SIG-M5 (cell line): ENCODE measurements at places on chromosomes 5 and 9.

DNA sequence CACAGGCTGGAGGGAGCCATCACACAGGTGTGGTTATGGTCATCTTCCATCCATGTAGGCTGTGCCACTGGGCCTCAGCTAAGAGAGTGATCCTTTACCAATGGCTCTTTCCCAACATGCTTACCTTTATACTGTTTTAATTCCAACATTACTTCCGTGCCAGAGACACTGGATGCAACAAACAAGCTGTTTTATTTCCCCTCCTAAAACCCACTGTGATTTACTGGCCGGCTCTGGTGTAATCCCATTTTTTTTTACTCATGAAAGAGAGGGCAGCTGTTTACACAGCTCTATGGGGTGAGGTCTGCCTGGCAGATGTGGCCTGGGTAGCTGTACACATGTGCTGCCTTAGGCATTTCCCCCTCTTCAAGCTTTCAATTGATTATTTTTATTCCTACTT, 58.5 kb downstream of the MACROH2A1 start:
- DNase-seq = no peak

DNA sequence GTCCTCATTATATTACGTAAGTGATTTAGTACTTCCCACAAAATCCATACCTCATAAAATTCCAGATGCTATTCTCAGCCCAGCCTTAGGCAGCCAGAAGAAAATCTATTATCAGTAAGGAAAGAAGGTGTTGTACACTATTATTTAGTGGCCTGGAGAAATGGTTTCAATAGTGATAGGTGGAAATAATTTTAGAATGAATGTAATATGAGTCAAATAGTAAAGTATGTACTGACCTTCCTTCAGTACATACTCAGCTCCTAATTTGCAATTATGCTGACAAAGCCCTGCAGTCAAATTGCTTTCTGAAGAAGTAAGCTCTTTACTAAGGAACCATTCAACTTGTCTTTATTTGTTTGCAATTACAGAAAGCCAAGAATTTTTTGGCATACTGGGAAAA, 409.2 kb downstream of the HTR1A start:
- no peak for DNase-seq

DNA sequence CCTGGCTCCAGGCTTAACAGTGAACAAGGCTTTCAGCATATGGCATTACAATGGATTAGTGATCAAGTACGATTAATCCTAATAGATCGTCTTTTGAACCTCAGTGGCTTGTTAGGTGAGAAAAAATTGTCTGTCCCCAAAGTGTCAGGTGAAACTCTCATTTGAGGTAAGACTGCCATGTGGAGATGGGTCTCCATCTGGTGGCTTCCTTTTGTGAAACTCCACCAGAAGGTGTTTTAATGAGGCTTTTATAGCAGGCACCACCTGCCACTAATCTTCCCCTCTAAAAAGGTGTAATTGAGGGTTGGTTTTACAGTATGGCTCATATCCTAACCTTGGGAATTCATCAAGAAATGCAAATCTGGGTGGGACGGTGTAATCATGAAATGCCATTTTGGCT, 471.1 kb upstream of the MPDZ start:
- no peak for DNase-seq

- DNase-seq = no peak
Measured at GRCh38 chr9:79362100-79363081, 209.4 kb upstream of the TLE4 start.

DNA sequence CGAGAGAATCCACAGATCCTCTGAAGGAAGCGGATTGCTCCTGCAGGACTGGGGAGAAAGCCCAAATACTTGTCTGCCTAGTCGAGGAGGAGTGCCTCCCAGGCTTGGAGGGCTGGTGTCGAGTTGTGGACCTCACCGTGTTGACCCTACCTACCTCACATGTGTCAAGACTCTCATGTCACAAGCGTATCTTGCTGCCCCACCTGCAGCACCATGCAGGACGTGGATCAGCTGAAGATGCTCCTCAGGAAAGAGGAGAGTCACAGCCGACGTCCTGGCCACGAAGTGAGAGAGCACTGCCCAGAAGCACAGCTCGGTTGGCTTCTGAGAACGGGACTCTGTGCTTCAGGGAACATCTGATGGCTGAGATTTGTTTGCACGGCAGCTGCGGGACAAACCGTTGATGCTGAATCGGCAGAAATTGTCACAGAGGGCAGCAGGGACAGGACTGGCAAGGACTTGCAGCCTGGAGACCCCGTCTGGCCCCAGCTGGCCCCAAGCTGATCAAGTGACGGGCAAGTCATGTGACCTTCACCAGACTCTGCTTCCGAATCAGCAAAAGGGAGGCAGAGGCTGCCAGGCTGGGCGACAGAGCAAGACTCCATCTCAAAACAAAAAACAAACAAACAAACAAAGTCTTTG, 119.1 kb upstream of the ITGA1 start:
- no peak for DNase-seq

- no peak for DNase-seq
Measured at GRCh38 chr5:155471027-155471426, 457.5 kb downstream of the KIF4B start.

DNA sequence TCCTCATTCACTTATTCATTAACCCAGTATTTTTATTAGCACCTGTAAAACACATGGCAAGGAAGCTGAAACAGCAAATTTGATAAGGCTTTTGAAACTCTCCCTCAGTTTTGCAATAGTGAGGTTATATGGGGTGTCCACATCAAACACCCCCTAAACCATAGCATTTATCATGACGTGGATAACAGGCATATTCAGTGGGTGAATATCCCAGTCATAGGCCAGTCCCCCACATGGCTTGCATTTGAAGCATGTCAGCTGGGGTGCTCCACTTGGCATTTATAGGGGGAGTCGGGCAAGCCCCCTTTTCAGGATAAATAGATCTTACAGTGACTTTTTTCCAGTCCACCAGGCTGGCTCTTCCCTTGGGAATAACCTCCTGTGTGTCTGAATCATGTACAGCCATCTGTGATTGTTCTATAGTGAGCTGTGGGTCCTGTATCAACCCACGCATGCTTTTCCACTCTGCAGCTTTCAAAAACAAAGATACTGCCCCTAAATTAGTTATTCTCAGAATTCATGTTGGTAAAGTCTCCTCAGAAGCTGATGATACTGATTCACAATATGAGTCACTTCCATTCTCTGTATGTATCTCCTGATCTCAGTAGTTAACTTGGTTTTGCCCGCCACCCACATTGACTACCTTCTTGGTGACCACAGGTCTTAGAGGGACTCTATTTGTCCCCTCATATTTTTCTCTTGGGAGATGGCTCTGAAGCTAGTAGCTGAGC, 84.4 kb upstream of the SPIN1 start:
- DNase-seq = no peak

- DNase-seq = no peak
Measured at GRCh38 chr5:1919209-1919566, 36.5 kb upstream of the IRX4 start.

DNA sequence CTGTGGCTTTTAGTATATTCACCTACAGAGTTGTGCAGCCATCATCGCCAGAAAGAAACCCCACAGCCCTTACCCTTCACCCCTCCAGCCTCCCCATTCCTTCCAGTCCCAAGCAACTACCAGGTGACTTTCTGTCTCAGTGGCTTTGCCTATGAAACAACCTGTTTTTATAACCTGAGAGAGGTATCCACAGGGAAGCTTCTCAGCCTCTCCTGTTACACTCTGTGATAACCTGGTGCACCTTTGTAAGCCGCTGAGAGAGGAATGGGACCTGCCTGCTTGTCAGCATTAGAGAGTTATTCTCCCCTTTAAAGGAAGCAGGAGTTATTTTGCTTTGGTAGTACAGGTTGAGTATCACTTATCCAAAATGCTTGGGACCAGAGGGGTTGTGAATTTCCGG, 93.6 kb downstream of the TRIO start:
- DNase-seq = no peak

GRCh38 chr9:131252120-131252519, 24.2 kb downstream of the FAM78A start:
- no peak for DNase-seq

DNA sequence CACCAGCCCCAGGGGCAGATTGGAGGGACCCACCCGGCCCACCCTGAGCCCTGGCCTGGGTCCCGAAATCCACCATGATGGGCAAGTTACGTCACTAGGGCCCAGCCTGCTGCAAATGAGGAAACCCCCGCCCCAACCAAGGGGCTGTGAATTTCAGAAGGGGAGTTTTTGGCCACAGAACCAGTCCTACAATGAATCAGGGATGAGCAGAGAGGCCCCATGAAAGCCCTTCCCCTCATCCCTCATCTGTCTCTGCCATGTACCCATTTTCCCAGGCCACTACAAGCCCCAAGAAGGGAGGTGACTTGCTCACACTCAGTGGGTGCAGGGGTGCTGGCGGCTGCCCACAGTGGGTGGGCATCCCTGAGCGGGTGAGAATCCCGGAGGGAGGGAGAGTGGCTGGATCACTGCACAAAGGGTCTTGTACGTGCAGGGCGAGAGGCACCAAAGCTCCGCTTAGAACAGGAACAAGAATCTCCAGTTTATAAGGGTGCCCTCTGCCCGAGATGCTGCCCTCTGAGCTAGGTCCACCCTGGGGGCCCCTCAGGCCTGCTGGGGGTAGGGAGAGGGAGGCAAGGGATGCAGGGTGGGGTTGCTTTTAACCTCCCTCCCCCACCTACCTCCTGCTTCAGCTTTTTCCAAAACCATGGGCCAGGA, 10.4 kb upstream of the TCF7 start:
- no peak for DNase-seq

- DNase-seq = no peak
Measured at GRCh38 chr9:75121914-75122558, 33.7 kb downstream of the OSTF1 start.

DNA sequence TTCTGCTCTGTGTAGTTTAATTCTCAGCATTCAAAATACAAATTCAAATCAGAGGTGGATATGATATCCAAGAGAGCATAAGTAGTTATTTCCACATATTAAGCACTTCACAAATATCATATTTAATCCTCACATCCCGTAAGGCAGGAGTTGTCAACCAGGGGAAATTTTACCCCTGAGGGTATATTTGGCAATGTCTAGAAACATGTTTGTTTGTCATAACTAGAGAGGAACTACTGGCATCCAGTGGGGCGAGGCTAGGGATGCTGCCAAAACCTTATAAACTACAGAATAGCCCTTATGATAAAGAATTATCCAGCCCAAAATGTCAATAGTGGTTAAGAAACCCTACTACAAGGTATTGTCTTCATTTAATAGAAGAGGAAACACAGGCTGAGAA, 619.4 kb downstream of the SLCO4C1 start:
- DNase-seq = no peak

DNA sequence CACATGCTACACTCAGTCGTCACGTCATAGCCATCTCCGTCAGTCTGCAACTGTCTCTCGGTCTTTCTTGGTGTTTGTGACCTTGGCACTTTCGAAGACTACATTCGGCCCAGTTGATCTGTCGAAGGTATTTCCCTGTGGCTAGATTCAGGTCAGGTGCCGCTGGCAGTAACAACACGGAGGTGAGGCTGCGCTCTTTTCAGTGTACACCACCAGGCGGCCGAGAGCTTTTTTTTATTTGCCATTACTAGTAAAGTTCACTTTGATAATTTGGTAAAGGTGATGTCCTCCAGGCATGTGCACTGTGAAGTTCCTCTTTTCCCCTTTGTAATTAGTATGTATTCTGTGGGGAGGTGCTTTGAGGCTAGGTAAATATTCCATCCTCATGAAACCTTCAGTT, 49.7 kb downstream of the RNF130 start:
- DNase-seq = no peak

- no peak for DNase-seq
Measured at GRCh38 chr5:134887593-134888159, 13.5 kb downstream of the TXNDC15 start.

- DNase-seq = no peak
Measured at GRCh38 chr5:43371821-43372220, 40.4 kb downstream of the CCL28 start.

DNA sequence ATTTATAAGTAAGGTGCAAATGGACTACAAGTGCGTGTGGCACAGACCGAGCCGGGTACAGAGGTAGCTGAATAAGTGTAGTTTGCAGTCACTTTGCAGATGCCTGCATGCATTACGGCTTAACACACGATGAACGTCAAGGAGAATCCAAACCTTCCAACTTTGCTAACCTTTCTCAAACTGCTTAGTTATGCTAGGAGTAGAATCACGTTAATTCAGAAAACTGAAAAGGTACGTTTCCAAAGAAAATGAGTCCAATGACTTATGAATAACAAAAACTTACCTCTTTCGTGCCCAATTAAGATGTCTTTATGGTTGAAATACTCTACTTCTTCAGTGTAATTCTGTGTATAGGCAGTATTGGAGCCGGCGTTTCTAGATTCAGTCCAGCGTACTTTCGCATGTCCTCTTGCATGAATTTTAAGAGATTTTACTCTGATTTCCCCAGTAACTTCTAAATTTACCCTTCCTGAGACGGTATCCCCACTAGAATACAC, 539 bp downstream of the ARRDC3 start:
- no peak for DNase-seq

GRCh38 chr5:88214655-88215054, 54.0 kb downstream of the TMEM161B start:
- DNase-seq = no peak

DNA sequence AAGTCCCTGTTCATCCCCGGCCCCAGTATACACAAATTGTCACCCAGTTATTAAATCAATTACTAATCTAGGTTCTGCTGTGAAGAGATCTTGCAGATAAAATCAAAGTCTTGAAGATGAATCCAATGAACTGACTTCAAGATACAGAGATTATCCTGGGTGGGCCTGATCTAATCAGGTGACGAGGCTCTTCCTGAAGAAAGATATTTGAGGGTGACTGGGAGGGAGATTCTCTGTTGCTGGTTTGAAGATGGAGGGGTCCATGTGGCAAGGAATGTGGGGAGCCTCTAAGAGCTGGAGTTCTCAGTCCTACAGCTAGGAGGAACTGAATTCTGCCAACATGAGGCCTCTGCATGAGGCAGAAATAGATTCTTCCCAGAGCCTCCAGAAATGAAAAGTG, 36.1 kb upstream of the ICE1 start:
- no peak for DNase-seq

DNA sequence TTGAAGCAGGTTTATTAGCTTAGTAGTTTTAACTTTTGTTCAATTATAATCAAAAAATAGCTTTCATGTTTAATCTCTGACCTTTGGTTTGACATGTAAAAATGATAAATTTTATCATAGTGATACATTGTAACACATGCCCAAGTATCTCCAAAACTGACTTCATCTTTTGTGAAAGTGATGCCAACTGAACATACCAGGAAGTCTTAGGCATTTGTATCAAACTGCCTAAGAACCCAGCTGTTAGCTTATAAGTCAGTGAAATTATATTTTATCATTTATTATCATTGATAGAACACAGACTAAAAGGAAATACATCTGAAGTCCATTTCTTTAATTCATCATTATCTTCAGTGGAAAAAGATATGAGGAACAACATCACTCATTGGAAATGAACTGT, 39.1 kb downstream of the NIPBL start:
- no peak for DNase-seq
